ENCODE measurements at places on chromosomes 4 and X. TPM values are rescaled to one million over a fixed set of nuclear protein-coding genes. Genes with fewer than 3 reads are reported as not detected.

MAGED1 gene
- total RNA-seq, result 114 TPM

VCX3A gene
- total RNA-seq, result not detected

FHDC1 gene
- total RNA-seq, result 2.1 TPM

UPF3B gene
- 4.8 TPM for total RNA-seq

MCTS1 gene
- total RNA-seq, result 54.2 TPM

CT47B1 gene
- not detected for total RNA-seq

SMIM9 gene
- not detected for total RNA-seq

GLRA3 gene
- total RNA-seq, result not detected

DIAPH2 gene
- total RNA-seq, result 5.9 TPM

ADH1B gene
- total RNA-seq, result not detected

TSPAN6 gene
- 39.5 TPM for total RNA-seq

TCP11X2 gene
- not detected for total RNA-seq

HPGDS gene
- total RNA-seq, result not detected

ARHGAP36 gene
- total RNA-seq, result not detected

CAPN6 gene
- total RNA-seq, result 0.36 TPM

SSX4B gene
- total RNA-seq, result not detected

FRMD7 gene
- total RNA-seq, result not detected

IGFBP7 gene
- 1,471 TPM for total RNA-seq

LDOC1 gene
- total RNA-seq, result 22.3 TPM

FAT4 gene
- total RNA-seq, result 0.58 TPM
